Activated naive CD8-positive, alpha-beta T cell treated with anti-CD3 and anti-CD28 coated beads, Interleukin-2, amount 10 ng/mL, durations not matched to agents 7 days and 5 days (primary cell): ENCODE measurements at places on chromosomes 12 and 14.

DNA sequence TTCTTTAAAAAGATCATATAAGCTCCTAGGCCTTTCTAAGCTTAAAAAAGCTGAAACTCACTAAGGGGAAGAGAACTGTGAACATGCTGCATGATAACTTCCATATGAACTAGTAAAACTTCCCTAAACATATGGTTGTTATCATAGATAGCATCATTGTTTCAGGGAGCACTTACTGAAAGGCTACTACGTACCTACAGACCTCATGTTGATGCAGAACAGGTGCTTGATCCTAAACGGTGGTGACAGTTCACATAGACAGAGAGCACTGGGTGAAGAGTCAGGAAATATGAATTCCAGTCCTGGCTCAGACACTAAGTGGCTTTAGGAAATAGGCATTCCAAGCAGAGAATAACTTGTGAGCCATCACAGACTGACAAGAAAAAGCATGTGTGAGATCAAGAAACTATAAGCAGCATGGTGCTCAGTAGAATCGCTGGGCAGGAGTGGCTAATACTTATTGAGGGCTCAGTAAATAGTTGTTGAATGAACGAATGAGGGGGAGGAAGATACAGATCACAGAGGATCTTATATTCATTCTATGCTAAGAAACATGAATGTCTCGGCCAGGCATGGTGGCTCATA is 78.4 kb upstream of the NUDT4 start:
- no peak overlapping the region for H3K27ac ChIP-seq
- H3K27me3 ChIP-seq = no peaks in the 10 kb centered on the region
- H3K4me3 ChIP-seq = no peak overlapping the region
- peaks cover 8% of the 10 kb centered on the region for H3K4me1 ChIP-seq

GRCh38 chr12:3171195-3171591 is 94.0 kb downstream of the TSPAN9 start:
- DNase-seq = no peak
- H3K27ac ChIP-seq = no peak overlapping the region
- no peaks in the 10 kb centered on the region for H3K27me3 ChIP-seq
- H3K36me3 ChIP-seq = no peaks in the 10 kb centered on the region
- no peak overlapping the region for H3K4me3 ChIP-seq
- H3K4me1 ChIP-seq = peaks cover 2% of the 10 kb centered on the region

GRCh38 chr12:19744705-19745218 is 305.5 kb downstream of the AEBP2 start:
- no peaks in the 10 kb centered on the region for H3K4me1 ChIP-seq
- no peaks in the 10 kb centered on the region for H3K36me3 ChIP-seq
- peaks cover 5% of the 10 kb centered on the region for H3K27me3 ChIP-seq
- no peak overlapping the region for H3K4me3 ChIP-seq

DNA sequence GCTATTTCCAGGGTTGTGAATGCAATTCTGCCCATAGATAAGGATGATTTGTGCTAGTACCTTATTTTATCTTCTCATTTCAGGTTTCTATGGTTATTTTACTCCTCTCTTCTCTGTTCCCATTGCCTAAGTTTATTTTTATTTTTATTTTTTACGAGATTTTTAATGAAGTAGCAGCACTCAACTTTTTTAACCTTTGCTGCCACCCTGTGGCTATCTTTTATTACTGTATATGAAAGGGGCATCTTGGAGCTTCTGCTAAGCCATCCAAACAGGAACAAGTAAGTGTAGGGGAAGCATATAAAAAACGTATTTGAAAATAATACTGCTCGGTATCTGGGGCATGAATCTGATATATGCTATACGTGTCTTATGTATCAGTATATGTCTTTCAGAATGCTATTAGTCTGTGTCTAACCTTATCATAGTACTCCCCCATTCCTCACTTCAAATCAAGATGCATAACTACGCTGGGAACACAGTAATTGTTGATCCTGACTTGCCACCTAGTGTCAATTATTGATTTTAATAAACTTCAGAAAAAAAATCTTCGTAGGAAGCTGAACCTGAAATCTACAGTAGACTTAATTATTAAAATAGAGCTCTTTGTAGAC is 60.3 kb downstream of the KLRG1 start:
- peaks cover 1% of the 10 kb centered on the region for H3K36me3 ChIP-seq
- H3K27ac ChIP-seq = no peak overlapping the region
- no peaks in the 10 kb centered on the region for H3K27me3 ChIP-seq
- H3K4me3 ChIP-seq = no peak overlapping the region

DNA sequence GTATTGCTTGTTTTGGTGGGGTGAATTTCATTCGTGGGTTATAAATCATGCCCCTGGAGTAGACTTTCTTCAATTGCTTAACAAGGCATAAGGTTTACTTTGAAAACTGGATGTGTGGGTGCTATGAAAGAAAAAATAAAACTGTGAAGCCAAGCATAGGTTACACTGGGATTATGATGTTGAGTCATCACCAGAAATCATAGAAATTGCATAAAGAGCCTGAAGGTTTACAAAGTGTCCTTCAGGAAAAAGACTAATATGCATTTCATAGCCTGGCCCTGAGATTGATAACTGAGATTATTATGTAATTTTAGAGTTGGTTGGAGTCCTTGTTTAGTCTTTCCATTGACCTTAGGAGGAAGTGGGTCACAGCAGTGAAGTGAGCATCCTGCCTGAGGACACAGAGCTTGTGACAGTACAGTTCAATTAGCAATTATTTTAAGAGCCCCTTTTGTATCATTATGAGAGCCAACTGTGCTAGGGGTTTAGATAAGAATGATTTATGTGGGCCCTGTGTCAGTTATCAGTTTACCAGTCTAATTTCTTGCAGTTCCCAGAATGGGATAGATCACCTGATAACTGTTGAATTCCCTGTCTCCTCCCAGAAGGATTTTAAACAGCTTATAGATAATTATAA is 13.6 kb downstream of the LRRK2 start:
- no peak overlapping the region for H3K4me3 ChIP-seq
- H3K27ac ChIP-seq = no peak overlapping the region
- no peaks in the 10 kb centered on the region for H3K36me3 ChIP-seq
- no peaks in the 10 kb centered on the region for H3K4me1 ChIP-seq

GRCh38 chr14:71371711-71372396 is 464.6 kb downstream of the PCNX1 start:
- peak overlapping the region; percentile 4 for H3K4me3 ChIP-seq
- DNase-seq = no peak
- H3K27me3 ChIP-seq = no peaks in the 10 kb centered on the region
- peaks cover 16% of the 10 kb centered on the region for H3K36me3 ChIP-seq

- no peak overlapping the region for H3K4me3 ChIP-seq
- peaks cover 10% of the 10 kb centered on the region for H3K36me3 ChIP-seq
- H3K4me1 ChIP-seq = no peaks in the 10 kb centered on the region
- H3K27me3 ChIP-seq = no peaks in the 10 kb centered on the region
These were observed 184.8 kb downstream of the SLC16A7 start for GRCh38 chr12:59780605-59781135.

DNA sequence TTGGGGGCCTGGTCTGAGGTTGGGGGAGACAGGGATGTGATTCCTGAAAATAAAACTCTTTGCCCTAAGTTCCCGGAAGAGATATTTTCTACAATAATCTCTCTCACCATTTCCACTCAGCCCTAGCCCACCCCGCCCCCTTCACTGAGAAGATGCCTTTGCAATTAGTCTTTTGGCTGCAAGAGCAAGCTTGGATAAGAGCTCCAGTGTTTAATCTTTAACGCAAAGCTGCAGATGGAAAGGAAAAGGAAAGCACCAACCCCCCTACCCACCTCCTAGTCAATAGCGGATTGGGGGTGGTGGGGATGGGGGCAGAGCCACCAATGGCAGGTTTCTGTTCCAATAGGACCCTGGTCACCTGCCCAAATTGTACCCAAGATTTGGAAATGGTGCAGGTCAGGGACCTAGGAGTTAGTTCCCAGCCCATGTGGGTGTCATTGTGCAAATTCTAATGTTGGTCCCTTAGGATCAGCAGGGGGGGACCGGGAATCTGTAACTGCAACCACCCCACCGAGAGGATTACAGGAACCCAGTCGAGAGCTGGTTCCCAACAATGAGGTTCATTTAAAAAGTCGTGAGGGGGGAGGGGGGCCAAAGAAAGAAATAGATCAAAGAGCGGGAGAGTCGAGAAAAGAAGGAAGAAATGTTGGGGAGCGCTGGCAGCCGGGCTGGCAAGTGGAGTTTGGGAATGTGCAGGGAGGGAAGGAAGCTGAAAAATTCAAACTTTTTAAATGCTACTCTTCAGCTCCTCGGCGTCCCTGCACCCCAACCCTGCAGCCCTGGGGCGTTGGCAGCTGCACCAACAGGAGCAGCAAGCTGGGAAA is 1.6 kb downstream of the ZFP36L1 start:
- H3K4me3 ChIP-seq = peak overlapping the region; percentile 89
- no peaks in the 10 kb centered on the region for H3K27me3 ChIP-seq
- H3K36me3 ChIP-seq = peaks cover 29% of the 10 kb centered on the region

DNA sequence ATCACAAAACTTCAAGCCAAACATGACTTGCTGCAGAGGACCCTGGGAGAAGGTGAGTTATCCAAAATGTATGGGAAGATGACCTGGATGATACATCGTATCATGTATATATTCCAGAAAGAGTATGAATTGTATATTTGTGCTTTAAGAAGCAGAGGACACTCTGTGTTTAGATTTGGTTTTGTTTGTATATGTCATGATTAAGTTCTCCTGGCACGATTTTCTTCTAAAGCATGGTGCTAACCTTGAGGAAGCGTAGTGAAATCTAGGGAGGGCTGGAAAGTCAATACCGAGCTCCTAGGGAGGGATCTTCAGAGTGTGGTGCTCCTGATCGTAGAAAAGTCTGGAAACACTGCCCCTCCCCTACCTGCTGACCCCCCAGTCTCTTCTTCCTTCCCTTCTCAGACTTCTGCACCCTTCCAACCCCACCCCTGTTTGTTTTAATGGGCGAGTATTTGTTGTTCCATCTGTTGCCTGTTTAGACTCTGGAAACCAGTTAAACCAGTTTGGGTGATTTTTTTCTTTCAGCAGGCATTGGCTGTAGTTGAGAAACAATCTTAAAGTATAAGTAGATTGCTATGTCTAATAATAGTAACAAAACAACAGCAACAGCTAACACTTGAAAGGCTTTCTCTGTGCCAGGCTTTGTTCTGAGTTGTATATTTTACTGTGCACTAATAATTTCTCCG is 141.6 kb downstream of the KICS2 start:
- H3K4me1 ChIP-seq = no peaks in the 10 kb centered on the region
- H3K27me3 ChIP-seq = peaks cover 10% of the 10 kb centered on the region
- H3K36me3 ChIP-seq = no peaks in the 10 kb centered on the region
- H3K27ac ChIP-seq = no peak overlapping the region

- no peak overlapping the region for H3K27ac ChIP-seq
- H3K4me1 ChIP-seq = no peaks in the 10 kb centered on the region
- H3K27me3 ChIP-seq = no peaks in the 10 kb centered on the region
- no peaks in the 10 kb centered on the region for H3K36me3 ChIP-seq
These were observed 191.4 kb downstream of the TTC7B start for GRCh38 chr14:90624732-90625400.

- DNase-seq = no peak
- no peaks in the 10 kb centered on the region for H3K36me3 ChIP-seq
- no peaks in the 10 kb centered on the region for H3K4me1 ChIP-seq
- H3K27ac ChIP-seq = no peak overlapping the region
- H3K4me3 ChIP-seq = no peak overlapping the region
These were observed 34.8 kb downstream of the DLK1 start for GRCh38 chr14:100761481-100761880.

GRCh38 chr12:55036326-55037115 is 16.7 kb downstream of the NEUROD4 start:
- peaks cover 4% of the 10 kb centered on the region for H3K27me3 ChIP-seq
- no peak for DNase-seq
- peaks cover 23% of the 10 kb centered on the region for H3K4me1 ChIP-seq
- H3K36me3 ChIP-seq = peaks cover 9% of the 10 kb centered on the region
- H3K4me3 ChIP-seq = peak overlapping the region; percentile 69

DNA sequence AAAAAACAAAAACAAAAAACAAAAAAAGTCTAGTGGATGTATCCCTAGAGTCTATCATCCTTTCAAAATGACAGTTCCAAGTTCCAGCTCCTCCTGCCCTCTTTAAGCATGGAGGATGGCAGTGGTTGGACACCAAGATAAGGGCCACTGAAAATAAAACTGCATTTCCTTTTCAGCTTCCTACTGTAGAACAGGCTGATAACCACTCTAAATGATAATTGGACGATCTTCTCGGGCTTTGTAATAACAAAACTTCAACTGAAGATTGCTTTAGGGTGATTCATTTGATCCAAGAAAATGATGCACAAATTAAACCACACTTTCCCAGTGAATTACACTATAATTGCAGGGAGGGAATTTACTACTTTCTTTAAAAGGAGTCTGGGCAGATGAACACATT is 42.2 kb upstream of the CRACR2A start:
- H3K4me3 ChIP-seq = no peak overlapping the region
- no peak for DNase-seq
- peaks cover 6% of the 10 kb centered on the region for H3K36me3 ChIP-seq
- no peak overlapping the region for H3K27ac ChIP-seq
- H3K4me1 ChIP-seq = no peaks in the 10 kb centered on the region

DNA sequence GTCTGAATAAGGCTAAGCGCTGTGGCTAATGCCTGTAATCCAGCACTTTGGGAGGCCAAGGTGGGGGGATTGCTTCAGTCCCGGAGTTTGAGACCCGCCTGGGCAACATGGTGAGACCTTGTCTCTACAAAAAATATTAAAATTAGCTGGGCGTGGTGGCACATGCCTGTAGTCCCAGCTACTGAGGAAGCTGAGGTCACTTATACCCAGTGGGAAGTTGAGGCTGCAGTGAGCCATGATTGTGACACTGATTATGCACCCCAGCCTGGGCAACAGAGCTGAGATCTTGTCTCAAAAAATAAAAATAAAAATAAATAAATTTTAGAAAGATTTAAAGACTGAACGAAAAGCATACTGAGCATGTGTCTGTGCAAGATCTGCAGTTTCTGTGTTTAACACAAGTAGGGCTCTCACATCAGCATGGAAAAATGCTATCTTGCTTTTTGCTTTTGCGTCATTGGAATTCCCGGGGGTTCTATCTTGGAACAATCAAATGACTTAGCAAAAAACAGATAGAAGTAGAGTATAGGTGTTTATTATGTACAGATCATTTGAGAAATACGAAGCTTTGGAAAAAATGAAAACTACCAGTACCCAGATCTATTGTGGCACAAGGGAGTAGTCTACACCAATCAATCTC is 161.9 kb downstream of the CAPZA3 start:
- no peaks in the 10 kb centered on the region for H3K4me1 ChIP-seq
- DNase-seq = no peak
- H3K27me3 ChIP-seq = peaks cover 2% of the 10 kb centered on the region
- H3K4me3 ChIP-seq = no peak overlapping the region

DNA sequence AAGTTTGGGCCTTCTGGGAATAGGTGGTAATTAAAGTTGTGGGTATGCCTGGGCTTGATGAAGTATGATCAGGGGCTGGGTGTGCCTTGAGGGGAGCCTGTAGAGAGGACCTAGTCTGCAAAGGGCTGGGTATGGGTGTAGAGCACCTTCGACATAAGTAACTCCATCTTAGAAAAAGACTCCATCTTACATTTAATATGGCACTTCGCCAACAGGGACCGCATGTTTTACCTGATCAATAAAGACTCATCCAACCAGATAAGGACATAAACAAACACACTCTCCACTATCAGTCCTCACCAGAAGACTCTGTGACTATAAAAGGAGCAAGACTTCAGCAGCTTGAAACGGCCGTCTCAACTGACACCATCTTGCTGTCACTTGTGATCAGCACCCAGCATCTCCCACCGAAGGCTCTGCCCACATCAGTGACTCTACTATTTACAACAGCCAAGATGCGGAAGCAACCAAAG is 23.5 kb upstream of the GPR68 start:
- no peak overlapping the region for H3K4me3 ChIP-seq
- H3K27me3 ChIP-seq = no peaks in the 10 kb centered on the region
- no peak for DNase-seq
- H3K36me3 ChIP-seq = peaks cover 32% of the 10 kb centered on the region
